ENCODE measurements at places on chromosomes 11 and 22.
A peak's percentile ranks its signal among the peaks of the same experiment; 100 is the strongest.

DNA sequence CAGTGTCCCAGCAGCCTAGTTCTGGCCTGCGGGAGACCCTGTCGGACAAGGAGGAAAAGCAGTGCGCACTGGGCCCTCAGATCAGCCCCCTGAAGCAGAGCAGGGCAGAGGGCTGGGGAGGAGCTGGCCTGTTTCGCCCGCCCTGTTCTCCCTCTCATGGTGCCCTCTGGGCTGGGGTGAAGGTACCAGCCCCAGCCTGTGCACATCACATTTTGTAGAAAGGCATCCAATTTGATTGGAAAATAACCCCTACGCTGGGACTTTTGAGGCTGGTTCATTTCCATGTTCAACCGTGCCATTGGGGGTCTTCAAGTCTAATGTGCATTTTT is 832 bp upstream of the NAP1L4 start:
- DNase-seq = no peak

GRCh38 chr22:50628543-50629134 is 687 bp upstream of the ARSA start:
- DNase-seq = no peak

GRCh38 chr11:129331217-129331616 is 44.4 kb upstream of the BARX2 start:
- no peak for DNase-seq

DNA sequence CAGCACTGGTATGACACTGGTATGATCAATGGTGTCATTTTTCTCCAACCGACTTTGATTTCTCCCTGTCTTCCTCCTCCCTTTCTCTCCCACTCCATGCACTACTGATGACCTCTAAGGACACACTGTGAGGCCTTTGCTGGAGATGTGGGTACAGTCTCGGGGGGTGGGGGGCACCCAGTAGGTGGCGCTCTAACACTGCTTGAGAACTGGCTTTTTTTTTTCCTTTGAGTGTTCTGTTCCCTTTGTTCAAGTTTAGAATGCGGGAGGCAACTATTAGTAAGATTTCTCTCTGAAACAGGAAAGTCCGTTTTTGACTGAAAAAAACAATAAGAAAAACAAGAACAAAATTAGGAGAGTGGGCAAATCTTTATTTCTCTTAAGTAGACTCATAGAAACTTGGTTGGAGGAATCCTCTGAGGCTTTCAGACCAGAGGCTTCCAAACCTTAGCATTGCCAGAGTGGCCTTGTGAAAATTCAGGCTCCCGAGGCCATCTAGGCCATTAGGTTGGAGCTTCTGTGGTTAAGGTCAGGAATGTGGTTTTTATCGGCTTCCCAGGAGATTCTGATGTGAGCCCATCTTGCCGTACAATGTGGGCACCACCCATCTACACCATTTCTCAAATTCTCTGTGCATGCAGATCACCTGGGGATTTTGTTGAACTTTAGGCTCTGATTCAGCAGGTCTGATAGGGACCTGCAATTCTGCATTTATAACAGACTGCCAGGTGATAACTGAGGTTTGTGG is 43.2 kb downstream of the PANX1 start:
- DNase-seq = peak; percentile 22

DNA sequence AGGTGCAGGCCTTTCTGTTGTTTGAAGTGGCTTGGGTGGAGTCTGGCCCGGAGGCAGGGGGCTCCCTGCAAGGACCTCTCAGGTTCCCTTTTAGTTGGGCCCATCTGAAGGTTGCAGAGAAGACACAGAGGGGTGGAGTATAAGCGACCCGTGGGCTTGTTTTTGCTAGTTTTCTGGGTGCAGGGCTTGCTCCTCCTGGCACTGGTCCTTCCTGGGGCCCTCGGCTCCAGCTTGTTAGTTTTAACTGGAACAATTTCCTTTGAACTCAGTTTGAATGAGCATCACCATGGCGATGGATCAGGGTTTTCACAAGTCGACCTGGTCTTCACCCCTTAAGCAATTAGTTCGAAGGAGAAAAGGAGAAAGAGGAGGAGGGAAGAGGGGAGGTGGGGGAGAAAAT is 28.5 kb upstream of the OAF start:
- no peak for DNase-seq

- DNase-seq = no peak
Measured at GRCh38 chr22:19876314-19876940, 21.8 kb upstream of the GNB1L start.

- DNase-seq = no peak
Measured at GRCh38 chr11:40170078-40170477, 1289.4 kb downstream of the LRRC4C start.

- no peak for DNase-seq
Measured at GRCh38 chr11:20070459-20070858, 89.8 kb downstream of the DBX1 start.

DNA sequence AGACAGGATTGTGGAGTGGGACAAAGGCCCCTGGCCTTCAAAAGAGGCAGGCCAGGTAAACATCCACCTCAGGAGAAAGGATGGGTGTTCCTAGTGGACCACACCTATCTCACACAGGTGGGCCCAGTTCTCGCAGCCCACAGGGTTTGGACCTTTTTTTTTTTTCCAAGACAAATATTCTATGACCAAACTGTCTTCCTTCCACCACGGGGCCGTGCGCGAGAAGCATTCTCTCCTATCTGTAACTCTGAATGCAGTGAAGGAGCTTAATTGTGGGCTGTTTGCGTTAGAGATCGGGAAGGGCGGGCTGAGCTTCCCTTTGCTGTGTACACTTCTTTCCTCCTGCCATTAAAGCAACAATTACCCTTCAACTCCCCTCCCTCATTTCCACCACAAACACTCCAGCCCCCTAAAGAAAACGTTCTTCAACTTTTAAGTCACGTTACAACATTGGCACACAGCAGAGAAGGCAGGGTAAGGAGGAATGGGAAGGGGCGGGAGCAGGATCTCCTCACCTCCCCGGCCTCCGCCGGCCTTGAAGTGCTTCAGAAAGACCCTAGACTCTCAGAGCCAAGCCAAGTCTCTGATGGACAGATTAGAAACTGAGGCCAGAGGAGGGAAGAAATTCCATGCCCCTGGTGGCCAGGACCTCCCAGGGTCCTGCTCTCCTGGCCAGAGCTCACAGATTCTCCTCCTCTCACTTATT is 238.4 kb downstream of the BUD13 start:
- DNase-seq = no peak

- no peak for DNase-seq
Measured at GRCh38 chr11:69316956-69317355, 23.0 kb downstream of the MYEOV start.

GRCh38 chr11:10451426-10452116 is 3.5 kb upstream of the AMPD3 start:
- DNase-seq = no peak

DNA sequence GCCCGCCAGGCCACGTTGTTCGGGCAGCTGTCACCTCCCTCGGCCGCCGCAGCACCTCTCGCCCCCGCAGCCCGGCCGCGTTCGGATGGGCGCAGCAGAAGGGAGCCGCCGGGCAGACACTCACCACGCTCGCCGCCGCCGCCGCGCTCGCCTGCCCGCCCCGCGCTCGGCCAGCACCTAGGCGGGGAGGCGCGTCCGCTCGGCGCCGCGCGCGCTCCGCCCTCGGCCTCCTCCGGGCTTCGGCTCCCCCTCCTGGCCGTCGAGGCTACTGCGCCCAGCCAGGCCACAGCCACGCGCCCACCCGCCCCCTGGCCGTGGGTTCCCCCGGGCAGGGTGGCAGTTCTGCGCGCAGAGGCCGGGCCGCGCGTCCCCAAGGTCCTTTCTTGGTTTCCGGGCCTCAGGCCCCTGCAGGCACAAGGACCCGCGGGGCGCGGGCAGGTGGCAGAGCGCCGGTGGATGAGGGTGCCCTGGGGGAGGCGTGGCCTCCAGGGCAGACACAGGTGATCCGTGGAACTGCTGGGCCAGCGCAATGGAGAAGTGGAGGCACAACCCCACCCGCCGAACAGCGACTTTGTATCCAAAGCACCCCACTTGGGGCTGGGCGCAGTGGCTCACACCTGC is at the start of gene SLC25A22:
TSS of gene SLC25A22 (minus strand) at position 189 of the 621 bp plus-strand sequence. CDS start 3,275 bp downstream, outside the sequence.
- DNase-seq = peak; percentile 80

GRCh38 chr22:39388261-39389011 is 11.1 kb upstream of the TAB1 start:
- DNase-seq = peak; percentile 83

GRCh38 chr11:59187587-59187986 is 15.7 kb downstream of the DTX4 start:
- no peak for DNase-seq

DNA sequence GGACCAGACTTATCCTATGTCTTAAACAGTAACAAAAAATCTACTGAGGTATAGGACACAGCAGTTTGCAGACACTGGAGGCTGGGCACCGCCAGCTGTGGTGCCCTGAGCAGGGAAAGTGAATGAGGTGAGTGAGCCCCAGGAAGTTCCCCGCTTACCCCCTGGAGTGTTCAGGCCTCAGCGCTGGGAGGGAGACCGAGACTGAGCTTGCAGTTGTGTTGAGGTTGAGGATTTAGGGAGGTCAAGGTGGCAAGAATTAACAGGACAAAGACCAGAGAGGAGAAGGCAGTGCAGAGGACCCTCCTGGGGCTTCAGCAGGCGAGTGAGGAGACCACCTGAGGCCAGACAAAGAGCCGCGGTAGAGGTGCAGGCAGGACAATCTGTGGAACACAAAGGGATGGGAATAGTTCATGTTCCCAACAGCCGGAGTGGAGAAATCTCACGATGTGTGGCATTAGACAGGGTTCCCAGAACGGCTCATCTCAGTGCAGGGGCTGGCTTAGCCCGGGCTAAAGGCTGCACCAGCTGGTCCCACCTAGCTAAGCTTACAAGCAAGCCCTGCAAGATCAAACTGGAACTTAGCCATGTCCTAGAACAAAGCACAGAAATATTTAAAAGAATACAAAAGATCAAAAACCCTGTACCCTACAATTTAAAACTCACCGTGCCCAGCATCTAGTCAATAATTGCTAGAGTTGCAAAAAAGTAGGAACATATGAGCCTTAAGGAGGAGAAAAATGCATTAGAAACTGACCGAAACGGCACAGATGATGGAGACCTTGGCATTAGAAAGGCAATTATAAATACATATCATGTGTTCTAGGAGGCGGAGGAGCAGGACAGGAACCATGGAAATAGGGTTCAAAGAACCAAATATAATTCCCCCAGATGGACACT is 47.4 kb upstream of the PITPNB start:
- no peak for DNase-seq

GRCh38 chr11:45102810-45103621 is 43.4 kb upstream of the PRDM11 start:
- peak; percentile 46 for DNase-seq

- no peak for DNase-seq
Measured at GRCh38 chr11:79783833-79784232, 343.0 kb upstream of the TENM4 start.

DNA sequence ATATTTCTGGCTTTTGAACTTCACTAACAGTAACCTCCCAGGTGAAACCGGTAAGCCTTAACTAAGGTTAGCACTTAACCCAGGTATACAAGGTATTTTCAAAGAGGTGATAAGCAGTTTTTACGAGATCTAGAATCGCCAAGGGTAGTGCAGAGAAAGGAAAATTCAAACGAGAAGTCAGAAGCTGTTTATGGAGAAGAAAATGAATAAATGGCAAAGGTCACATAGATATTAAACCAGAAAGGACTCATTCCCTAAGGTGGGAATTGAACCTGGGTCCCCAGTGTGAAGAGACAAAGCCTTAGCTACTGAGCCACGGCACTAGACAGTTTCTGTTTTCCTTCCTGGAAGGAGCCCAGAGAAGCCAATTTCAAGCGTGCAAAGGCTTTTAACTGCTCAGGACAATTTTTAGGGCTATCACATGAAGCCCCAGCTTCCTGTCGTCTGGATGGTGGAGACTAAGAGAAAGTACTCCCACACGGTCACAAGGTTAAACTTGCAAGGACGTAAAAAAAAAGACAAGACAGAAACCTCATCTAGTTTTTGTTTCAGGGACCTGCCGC is 5.7 kb upstream of the C1QTNF6 start:
- DNase-seq = no peak

DNA sequence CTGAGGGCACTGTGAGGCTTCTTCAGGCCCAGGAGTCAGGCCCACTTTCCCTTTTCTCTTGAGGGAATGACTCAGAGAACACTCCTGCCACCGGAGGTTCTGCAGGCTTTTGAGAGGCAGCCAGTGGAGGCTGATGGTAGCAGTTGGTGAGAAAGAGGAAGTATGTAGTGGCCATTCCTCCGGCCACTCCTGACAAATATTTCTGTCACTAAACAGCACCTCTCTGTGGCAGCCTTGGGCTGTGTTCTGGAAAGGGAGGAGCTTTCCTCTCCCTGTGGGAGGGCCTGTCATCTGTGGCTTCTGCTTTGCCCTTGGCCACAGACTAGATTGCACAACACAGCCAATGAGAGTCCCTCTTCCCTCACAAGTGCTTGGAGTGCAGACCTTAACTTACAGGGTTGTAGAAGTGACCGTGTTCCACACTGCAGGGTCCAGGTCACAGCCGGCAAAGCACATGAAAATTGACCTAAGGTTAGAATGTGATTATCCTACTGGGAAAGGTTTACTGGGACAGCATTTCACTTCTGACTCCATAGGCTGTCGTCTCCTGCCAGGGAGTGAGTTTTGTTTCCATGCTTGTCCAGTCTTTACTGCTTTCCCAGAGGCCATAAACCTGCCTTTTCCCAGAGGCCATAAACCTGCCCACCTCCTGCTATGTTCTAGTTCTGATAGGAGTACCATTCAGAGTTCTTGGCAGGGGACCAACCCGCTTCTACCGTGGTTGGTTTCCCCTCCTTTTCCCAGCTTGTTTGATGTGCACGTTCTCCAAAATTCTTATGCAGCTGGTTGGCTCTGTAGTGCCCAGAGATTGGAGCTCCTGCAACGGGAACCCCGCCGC is 33.3 kb downstream of the MARK2 start:
- DNase-seq = peak; percentile 20

DNA sequence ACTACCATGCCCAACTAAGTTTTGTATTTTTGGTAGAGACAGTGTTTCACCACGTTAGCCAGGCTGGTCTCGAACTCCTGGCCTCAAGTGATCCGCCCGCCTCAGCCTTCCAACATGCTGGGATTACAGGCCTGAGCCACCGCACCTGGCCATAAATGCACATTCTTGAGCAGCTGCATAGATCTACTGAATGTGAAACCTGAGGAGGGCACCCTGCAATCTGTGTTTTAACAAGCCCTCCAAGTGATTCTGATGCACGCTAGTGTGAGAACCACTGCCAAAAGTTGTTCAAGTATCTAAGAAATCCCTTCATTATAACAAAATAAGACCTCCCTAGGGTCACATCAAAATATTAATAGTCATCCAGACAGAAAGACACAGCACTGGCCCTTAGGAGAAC is 89.3 kb downstream of the RDX start:
- no peak for DNase-seq

GRCh38 chr11:61739966-61740365 is 12.5 kb upstream of the MYRF start:
- DNase-seq = no peak

DNA sequence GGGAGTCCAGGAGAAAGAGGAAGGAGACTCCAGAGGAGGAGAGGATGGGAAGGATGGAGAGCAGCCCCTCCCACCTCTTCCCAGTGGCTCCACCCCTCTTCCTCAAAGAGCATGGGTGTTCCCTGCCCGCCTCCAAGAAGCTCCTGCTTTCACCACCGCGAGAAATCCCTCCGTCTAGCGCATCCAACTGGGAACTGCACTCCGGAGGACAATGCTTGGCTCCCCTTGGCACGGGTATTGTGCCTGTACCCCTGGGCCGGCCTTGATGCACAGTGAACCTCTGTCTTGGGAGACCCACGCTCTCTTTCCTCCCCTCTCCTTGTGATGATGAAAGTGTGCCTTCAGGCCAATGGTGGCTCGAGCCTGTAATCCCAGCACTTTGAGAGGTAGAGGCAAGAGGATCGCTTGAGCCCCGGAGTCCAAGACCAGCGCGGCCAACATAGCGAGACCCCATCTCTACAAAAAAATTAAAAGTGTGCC is 14.9 kb upstream of the ADA2 start:
- DNase-seq = no peak

All from activated CD4-positive, alpha-beta T cell treated with anti-CD3 and anti-CD28 coated beads, Interleukin-2, amount 50 U/mL, for 1 hour (primary cell).